Activated CD8-positive, alpha-beta memory T cell treated with anti-CD3 and anti-CD28 coated beads, Interleukin-2, amount 50 U/mL, for 4 hours (primary cell): ENCODE measurements at places on chromosomes 3 and 15.

DNA sequence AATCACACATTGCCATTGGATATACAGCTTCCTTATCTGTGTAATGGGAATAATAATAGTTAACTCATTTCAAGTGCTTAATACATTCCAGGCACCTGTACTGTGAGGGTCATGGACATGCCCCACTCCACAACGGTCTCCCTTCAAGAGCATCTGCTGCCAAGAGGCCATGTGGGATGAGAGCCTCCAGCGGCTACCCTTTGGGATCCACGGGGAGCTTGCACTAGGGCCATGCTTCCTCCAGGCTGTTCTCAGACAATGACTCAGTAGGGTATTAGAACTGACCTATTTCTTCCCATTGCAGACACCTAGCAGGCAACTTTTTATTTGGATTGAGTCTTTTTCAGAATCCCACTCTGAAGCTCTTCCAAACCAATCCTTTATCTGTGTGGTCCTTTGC, 1078.9 kb downstream of the TUSC7 start:
- no peak for DNase-seq

DNA sequence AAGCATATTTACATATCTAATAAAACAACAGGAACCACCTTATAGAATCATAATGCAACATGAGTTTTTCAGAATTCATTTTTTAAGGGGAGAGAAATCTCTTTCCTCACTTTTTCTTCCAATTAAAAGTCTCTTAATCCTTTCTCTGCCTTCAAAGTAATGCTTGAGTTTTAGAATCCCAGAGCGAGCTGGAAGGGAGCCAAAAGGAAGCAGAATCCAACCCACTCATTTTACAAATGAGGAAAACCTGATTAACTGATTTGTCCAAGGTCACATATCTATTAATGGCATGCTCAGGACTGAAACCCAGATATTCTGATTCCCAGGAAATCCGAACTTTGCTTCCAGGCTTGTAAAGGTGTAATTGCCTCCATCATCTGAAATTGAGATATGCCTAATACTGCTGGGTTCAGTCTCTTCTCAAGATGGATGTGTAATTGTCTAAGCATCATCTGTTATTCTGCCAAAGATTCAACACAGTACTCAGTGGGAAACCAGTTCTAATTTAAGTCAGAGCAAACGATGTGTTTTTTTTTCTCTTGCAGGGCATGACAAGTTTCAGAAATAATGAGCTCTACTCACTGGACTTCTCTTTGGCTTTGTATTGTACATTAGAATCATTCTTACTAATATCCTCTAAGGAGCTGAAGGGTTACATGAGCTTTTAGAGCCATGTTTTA, 481.4 kb upstream of the CFAP20DC start:
- no peak for DNase-seq

DNA sequence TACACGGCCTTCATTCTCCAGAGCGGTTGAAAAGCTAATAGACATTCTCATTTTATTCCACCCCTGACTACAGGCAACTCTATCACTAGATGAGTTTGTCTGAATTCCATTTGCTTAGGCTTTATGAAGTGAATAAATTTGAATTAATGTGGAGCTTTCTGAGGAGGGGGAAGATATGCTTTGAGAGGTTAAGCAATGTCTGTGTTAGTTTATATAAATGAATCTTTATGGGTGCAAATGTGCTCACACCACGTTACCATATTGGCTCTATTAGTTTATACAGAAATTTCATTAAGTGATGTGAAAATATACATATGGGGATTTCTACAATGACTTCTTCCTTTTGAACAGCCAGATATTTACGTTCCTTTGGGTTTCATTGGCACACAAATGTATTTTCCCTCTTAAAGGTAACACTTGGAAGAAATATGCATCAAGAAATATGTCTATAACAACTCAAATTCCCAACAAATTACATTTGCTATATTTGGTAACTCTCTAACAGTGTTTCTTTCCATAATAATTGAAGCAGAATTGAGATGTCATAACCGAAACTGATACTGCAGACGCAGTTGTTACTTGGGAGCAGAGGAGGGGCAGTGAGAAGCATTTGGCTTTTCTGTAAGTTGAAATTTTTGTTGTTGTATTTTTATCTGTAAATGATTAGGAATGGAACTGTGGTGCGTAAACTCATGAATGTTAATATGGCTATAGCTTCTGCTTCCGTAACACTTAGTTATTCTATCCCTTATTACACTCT, 359.4 kb downstream of the CACNA2D3 start:
- DNase-seq: no peak

DNA sequence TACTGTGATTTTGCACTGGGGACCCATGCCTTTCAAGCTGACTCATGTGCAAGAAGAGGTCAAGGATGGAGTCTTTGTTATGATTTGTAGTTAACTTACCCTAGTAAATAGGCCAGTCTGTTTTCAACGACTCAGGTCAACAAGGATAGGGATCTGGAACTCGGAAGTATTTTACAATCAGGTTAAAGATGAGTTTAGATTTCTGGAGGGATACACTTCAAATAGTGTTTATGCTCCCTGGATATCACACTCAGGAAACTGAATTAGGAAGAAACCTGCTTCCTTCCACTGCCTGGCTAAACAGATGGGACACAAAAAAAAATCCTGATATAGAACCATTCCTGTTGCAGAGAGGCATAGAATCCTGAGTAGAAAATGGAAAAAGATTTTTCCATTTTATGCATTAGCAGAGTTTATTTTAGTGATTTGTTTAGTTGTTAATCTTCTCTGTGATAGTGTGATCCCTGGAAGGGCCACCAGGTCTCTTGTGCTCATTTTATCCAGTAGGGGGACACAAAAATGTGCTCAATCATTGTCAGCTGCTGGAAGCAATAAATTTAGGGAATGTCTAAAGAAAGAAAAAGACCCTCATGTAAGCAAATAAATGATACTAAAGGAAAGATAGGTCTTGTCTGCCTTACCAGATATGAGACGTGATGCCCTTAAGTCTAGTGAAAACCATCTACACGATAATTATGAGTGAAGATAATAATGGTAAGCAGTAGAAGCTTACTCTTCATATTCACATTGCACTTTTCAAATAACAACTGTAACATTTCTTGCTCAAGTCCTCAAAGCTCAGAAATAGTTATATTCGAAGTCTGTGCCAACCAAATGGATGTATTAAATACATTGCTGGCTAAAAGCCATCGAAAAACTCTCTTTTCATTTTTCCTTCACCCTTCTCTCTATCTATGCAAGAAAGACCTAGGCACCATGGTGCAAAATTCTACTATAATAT, 452.1 kb upstream of the KCNMB2 start:
- no peak for DNase-seq

- DNase-seq: no peak
These were observed 546 bp downstream of the TRIM59 start for GRCh38 chr3:160448845-160449635.

DNA sequence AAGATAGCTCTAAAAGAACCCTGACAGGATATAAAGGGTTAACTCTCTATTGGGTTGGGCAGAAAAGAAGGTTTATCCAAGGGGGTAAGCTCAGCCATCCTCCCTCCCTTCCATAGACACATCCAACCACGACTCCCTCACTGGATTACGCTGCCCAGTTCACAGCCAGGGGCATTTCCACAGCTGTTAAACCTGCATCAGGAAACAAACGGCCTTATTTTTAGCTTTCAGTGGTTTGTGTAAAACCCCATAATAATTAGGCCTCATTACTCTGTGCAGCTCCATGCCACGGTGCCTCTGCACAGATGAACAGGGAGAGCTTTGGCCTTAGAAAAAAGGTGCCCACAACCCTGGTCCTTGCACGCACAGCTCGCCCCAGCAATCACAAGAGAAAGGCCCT, 110.6 kb downstream of the GABRB3 start:
- no peak for DNase-seq

- no peak for DNase-seq
These were observed 9.0 kb downstream of the TGM4 start for GRCh38 chr3:44883213-44883955.

DNA sequence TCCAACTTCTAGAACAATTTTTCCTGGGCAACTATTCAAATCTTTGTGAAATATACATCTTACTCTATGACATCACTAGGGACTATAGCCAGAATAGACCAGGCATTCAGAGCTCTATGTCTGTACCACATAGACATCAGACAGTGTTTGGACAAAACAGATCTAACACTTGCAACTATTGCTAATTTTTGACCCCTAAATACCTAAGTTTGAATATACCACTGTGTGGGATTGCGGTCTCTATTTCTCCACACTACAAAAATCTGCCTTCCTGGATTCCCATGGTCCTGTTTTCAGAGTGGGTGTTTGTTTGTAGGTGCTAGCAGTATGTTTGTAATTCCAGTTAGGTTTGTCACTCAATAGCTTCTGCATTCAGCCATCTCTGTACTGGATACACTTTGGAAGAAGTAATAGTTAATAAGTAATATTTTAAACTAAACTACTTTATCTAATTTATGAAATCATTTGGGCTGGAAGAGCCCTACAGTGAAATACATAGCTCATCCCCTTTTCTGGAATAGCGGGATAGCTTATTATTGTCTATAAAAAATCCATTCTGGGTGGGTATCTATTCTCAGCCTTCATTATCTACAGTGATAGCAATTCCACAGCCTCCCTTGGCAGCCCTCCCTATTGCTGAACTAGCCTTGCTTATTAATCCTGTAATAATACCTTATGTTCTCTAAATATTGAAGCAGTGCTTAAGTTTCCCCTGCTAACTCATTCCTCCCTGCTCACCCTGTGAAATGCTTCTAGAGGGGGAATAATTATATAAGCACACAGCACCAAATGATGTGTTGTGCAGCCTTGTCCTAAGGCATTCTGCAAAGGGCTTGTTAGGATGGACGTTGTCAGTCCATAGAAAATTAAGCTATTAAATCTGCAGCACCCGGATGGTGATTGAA, 49.4 kb downstream of the RBMS3 start:
- DNase-seq: no peak

DNA sequence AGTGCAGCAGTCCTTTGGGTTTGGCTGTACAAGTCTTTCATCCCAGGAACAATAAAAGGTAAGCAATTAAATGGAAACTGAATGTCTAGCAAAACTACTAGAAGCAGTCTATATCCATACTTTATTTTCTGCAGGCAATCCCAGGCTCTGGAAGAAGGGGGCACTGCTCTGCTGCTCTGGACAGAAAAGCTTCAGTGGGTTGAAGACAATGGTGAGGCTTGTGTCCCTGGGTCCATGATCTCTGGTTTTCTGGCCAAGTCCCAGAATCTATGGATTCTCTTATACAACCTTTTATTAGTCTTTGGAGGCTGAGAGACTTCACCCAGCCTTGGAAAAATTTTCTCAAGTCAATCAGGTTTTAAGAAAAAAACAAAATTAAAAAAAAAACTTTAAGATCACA, 35.6 kb downstream of the SCAP start:
- DNase-seq: no peak

DNA sequence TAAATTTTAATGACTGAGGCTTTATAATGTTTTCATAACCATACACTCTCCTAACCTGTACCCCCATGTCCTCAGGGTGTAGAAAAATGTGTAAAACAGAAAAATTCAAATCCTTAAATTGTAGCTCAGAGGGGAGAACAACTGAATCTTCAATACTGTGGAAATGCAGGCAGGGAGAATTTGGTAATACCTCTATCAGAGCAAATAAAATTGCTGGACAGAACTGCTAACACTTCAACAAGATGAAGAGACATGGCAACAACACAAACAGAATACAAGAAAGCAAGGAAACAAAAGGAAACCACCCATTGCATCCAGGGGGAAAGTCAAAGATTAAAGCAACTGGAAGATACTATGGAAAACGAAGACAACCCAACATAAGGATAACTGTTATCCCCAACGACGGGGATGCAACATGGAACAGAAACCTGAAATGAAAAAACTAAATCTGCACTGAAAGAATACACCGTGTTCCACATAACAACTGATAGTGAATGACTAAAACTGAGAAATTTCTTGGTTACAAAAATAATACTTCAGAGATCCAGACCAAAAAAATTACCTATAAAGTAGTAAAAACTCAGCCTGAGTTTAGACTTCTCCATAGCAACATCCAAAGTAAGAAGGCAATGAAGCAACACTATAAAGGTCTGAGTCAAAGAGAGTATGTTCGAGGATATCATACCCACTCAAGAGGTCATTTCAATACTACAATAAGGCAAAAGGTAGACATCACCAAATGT, 48.5 kb downstream of the HACD2 start:
- DNase-seq: no peak
